ENCODE measurements at places on chromosomes 11 and 22.

GRCh38 chr11:68282141-68282860, 10.5 kb upstream of the C11orf24 start:
- DNase-seq = peak; percentile 35

- DNase-seq = no peak
Measured at GRCh38 chr11:12045914-12046635, 37.6 kb upstream of the DKK3 start.

GRCh38 chr11:93686226-93686625, 24.7 kb downstream of the CEP295 start:
- DNase-seq = no peak

DNA sequence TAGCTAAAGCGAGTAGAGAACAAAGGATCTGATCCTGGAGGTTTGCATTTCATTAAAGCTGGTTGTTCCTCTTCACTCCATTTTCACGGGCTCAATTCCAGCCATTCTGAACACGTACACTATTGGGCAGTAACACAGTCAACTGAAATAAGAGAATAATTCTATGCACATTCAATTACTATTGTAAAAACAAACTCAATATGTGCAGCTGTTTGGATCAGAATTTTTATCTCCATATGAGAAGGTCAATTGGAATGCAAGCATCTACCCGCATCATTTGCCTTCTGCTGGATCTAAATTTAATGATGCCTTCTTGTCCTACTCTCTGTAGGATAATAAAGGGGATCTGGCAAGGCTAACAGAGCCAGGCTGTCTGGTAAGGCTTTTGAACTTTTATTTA, 562.8 kb upstream of the CCDC179 start:
- DNase-seq = no peak

- DNase-seq = no peak
Measured at GRCh38 chr11:90558328-90558865, 335.5 kb upstream of the CHORDC1 start.

GRCh38 chr11:6771926-6772893, at the start of gene OR2AG2:
Gene OR2AG2 (minus strand): TSS chr11:6771976. CDS start chr11:6768957, 3,019 bp downstream.
- no peak for DNase-seq

- no peak for DNase-seq
Measured at GRCh38 chr22:35589756-35590093, 27.4 kb downstream of the MB start.

GRCh38 chr11:114202011-114202609, 94.1 kb upstream of the NNMT start:
- no peak for DNase-seq

DNA sequence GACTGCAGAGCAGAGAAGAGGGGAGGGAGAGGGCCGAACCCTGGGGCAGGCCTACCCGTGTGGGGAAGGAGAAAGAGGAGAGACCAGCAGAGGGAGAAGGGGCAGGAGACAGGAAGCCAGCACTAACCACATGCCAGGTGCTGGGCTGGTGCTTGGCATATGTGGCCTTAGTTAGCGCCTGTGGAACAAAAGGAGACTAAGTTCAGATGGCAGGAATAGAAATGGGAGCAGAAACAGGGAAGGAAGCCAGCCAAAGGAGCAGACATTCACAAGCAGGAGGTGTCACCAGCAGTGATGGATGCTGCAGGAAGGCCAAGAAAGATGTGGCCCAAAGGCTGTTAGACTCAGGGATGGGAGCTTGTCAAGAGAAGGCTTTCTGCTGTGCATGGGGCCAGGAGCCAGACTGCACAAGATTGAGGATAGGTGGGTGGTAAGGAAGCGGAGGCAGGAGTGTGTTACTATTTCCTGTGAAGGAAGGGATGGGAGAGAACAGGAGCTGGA, 26.7 kb downstream of the TREH start:
- no peak for DNase-seq

GRCh38 chr11:100703801-100704575, 16.9 kb downstream of the ARHGAP42 start:
- no peak for DNase-seq

DNA sequence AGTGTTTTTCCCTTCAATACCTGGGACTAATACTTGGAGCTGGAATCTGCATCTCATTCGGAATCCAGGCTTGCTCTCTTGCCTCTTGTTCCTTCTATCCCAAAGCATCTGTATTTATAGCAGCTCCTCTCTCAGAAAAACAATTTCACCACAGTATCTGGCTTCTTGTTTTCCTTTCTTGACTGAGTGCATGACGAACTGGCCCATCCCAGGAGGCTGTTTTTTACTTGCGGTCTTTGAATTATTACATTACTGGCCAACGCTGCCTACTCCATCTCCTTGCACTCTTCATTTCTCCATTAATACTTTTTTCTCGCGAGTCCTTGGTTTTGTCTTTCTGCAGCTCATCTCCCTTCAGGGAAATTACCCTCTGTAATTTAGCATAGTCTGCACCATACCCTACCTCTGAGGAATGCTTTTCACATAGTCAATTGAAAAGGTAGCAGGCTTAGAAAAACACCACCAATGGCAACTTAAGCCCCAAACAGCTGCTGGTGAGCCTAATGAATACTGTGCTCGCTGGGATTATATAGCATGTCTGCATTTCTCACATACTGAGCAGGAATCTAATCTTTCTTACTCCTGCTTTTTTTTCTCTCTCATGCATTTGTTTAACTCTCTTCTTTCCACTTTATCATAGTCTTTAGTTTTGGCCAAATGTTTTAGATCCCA, 277.4 kb upstream of the SESN3 start:
- DNase-seq = no peak

GRCh38 chr11:41403458-41403857, 56.0 kb downstream of the LRRC4C start:
- DNase-seq = no peak

DNA sequence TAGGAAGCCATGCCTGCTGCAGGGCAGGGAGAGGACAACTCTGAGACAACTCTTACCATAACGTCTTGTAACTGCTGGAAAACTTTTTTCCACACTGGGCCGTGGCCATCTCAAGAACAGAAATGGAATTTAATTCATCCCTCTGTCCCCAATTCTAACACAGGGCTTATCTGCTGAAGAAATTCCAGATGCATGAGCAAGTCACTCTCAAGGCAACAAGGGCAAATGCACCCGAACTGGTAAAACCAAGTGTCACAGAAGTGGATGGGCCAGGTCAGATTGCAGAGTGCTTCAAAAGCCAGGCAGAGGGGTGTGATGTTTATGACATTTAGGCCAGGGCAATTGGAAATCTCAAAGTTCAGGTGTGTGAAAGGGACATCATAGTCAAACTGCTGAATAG, 7.4 kb downstream of the SMPD1 start:
- DNase-seq = no peak

- no peak for DNase-seq
Measured at GRCh38 chr11:10376061-10376460, 71.2 kb downstream of the ADM start.

- DNase-seq = no peak
Measured at GRCh38 chr11:126341760-126342161, 13.7 kb upstream of the ST3GAL4 start.

GRCh38 chr11:46001448-46001914, 79.0 kb downstream of the LARGE2 start:
- DNase-seq = no peak

DNA sequence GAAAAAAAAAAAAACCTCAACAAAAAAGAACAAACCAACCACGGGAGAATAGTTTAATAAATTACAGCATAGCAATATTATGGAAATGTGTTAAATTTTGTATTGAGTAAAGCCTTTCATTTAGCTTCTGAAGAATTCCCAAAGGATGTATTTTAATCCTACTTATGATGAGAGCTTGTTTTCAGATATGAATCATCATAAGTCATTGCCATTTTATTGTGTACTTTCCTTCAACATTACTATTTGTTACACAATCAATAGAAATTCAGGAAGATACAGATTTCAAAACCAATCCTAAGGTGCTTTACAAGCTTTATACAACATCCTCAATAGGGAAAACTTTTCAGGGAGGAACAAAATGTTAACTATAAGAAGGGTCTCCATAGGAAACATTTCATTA, 200.6 kb upstream of the CTSC start:
- no peak for DNase-seq

DNA sequence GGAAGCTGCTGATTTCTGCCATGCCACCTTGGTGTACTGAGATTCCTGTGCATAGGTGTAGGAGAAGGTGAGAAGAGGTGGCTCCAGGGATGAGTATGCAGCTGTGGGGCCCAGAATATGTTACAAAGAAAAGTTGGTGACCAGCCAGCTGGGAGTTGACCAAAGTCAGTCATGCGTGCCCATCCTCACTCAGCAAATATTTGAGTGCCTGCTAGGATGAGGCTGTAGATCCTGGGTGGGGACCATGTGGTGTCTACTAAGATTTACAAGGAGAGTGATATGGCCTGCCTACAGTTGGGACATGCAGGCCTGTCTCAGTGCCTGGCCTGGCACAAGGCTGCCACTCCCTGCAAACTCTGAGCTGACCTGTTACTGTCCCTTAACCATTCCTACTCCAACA, 19.4 kb downstream of the RNF185 start:
- DNase-seq = no peak

GRCh38 chr11:66070604-66071380, 720 bp downstream of the PACS1 start:
- DNase-seq = peak; percentile 31

GRCh38 chr11:121841487-121842191, 274.4 kb downstream of the BLID start:
- no peak for DNase-seq

- no peak for DNase-seq
Measured at GRCh38 chr11:115469361-115469760, 34.9 kb downstream of the CADM1 start.

- DNase-seq = no peak
Measured at GRCh38 chr11:63765688-63766241, 2.8 kb downstream of the ZFTA start.

DNA sequence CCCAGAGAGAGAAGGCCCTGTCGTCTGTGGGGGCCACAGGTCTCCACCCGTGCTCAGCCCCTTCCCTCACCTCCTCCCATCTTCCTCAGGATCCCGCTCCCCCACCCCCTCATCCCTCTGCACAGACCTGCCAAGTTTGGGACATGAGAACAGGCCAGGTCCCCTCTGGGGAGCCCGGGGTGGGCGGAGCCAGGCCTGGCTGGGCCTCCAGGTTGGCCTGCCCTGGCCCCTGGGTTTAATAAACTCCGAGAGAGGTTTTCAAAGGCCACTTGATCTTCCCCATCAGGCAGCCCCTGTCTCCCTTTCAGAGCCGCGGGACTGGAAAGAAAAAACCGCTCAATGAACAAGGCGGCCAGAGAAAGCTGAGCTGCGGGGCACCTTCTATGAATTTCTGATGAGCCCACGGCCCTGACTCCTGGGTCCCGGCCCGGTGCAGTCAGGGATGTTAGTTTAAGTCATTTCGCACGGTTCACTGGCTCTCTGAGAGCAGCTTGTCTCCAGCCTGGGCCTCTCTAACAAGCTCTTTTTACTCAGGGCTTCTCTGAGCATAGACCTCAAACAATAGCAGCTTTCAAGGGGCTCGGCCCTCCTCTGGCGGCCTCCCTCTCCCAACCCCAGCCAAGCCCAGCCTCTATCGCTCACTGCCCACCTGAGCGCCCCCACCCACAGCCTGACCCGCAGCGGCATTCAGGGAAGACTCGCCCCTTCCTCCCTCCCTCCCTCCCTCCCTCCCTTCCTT, 64.8 kb downstream of the RPUSD4 start:
- no peak for DNase-seq

DNA sequence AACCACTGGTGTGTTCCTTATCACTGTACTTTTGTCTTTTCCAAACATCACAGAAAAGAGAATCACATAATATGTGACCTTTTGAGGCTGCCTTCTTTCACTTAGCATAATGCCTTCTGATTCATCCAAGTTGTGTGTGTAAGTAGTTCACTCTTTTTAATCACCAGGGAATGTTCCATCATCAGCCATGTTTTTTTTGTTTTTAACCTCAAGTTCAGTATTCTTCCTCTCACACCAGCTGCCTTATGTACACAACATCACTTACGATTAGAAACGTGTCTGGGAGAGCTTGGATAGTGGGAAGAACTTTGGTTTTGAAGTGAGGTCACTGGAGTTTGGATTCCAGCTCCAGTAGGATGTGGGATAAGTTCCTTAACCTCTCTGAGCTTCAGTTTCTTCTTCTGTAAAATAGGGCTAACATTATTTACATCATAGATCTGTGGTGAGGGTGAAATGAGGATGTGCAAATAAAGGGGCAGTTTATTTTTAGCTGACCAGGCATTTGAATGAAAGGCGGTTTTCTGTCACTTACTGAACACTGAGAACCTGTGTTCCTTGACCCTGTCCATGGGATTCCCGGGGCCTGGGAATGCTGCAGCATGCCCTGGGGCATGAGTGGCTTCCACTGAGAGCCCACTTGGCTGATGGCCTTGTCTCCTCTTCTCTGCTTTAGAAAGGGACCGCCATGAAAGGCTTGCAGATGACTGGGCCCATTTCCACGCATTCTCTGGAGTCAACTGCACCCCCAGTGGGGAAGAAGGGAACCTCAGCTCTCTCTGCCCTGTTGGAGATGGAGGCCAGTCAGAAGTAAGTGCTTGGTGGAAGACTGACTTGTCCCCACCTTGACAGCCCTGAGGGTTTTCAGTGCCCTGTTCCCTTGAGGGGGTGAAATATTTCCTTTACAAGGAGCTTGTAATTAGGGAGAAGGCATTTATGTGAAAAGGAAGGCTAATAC, 92.6 kb downstream of the DEPDC5 start:
- peak; percentile 9 for DNase-seq

- DNase-seq = peak; percentile 54
Measured at GRCh38 chr11:96062134-96062533, 138.2 kb upstream of the MTMR2 start.

GRCh38 chr11:102347462-102348370, 702 bp downstream of the BIRC2 start:
- DNase-seq = no peak

DNA sequence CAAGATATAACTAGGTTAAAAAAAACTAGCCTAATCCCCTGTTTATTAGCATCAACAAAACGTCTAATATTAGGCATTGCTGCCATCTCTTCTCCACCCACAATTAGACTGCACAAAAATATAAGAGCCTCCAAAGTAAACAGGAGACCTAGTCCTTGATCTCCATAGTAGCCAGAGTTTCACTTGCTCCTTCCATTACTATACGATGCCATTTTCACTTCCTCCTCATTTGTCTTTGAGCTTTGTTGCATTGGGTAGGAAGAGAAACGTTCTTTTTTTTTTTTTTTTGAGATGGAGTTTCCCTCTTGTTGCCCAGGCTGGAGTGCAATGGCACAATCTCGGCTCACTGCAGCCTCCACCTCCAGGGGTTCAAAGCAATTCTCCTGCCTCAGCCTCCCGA, 42.3 kb upstream of the RDX start:
- no peak for DNase-seq

DNA sequence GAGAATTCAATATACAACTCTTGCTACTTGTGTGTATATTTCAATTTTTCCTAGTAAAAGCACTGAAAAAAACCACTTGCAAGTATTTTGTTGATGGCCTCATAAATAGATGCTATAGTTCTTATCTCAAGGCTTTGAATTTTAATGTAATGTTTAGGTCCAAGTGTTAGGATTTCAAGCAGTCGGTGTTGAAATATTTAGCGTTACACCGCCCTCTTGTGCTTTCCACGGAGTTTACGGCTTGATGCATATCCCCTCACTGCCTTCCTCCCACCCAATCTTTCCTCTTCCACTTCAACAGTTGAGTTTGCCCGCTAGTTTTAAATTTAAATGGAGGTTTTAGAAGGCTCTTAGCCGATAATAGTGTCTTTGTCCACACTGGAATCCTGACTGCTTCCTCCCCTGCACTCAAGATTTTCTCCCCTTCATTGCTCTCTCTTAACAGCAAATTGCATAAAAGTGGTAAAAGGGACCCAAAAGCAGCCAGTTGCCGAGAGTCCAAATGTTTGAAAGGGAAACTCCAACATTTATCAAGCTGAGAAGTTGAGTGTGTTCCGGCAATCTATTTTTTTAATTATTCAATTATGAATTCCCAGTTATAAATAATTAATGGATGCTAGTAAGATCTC, 25.9 kb upstream of the HTATIP2 start:
- no peak for DNase-seq
